ENCODE measurements at places on chromosomes 4 and X. TPM values are rescaled to one million over a fixed set of nuclear protein-coding genes. Genes with fewer than 3 reads are reported as not detected.

The UBE2A gene
- polyA plus RNA-seq: 93.2 TPM

The HS3ST1 gene
- 8.7 TPM for polyA plus RNA-seq

- DNase-seq: no peak
These were observed 1677.3 kb upstream of the TENM3 start for GRCh38 chr4:180565856-180566431.

DNA sequence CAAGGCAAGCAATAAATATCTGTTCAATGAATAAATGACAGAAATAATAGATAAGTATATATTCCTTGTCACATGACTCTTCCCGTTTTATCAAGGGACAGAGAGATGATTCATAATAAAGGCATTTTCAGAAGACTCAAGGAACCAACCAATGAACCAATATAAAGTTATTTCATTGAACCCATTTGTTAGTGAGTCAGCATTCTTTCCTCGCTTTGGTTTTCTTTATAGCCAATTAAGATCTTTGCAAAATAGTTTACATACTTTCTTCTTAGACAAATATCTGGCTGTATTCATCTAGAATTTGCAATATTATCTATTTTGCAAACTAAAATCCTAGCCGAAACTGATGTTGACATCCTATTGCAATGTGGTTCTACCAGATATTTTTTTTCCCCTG, 269.4 kb downstream of the IL15 start:
- DNase-seq: no peak

DNA sequence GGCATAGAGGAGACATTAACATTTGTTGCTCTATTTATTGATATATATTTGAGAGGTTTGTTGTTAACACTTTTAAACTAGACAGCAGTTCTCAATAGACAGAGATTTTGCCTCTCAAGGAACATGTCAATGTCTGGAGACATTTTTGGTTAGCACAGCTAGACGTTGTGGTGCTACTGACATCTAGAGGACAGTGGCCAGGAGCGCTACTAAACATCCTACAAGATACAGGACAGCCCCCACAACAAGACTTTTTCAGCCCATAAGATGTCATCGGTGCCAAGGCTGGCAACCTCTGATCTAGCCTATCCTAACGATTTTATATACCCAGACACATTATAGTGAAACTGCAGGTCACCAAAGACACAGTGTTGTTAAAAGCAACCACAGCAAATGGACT, 18.4 kb upstream of the CTSO start:
- no peak for DNase-seq

DNA sequence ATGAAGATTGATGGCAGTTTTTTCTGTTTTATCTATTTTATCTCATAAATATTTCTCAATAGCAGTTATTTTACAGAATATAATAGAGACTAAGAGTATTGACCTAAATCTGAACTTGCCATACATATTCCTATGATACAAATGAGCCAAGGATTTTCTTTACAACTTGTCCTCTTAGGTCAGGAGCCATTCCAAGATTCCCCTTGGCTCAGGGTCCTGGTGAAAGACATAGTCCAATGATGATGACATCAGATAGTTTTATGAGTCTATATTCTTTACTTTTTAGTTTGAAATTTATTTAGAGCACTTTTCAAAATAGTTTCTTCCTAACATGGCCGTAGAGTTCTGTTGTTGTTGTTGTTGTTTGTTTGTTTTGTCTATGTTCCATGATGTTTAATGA, 869.1 kb upstream of the GRID2 start:
- no peak for DNase-seq

- no peak for DNase-seq
These were observed 96.0 kb downstream of the FANCB start for GRCh38 chrX:14776901-14777300.
